Activated T-helper 1 cell treated with anti-CD3 and anti-CD28 coated beads, Interleukin-2, amount 50 U/mL, for 16 hours (primary cell): ENCODE measurements at places on chromosomes 13 and 19.
A peak's percentile ranks its signal among the peaks of the same experiment; 100 is the strongest.

GRCh38 chr19:39926170-39926760, 8.2 kb downstream of the FCGBP start:
- DNase-seq, result no peak

GRCh38 chr19:5631567-5632240, 8.8 kb downstream of the SAFB start:
- DNase-seq, result no peak

GRCh38 chr19:5078182-5078581, 109.3 kb downstream of the KDM4B start:
- no peak for DNase-seq

DNA sequence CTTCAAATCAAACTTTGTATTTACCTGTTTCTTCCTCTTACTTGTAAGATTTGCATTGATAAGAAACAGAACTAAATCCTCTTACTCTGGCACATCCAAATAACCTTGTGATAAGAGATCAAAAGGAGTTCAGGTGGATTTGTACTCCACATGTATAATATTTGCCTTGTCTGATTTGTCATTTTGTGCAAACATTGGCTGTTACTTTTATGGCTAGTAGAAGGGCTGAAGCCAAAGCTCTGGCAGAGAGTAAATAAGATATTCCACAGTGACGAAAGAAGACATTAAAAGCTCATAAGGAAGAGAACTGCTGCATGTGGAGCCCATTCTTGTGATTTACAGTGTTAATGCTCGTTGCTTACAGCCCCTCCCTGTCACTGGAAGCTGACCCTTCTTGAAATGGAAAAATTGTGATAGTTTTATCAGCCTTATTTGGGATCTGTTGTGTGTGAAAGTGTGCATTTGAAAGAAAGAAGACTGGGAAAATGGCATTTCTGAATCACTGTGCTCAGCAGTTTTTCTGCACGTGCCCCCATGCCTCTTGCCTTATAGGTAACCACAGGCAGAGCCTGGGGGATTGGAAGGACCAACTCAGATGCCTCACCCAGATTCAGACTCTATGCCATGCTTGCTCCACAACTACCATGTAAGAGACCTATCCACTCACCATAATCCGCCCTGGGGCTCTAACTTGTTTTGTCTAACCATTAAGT, 68.2 kb downstream of the OXGR1 start:
- no peak for DNase-seq

- no peak for DNase-seq
Observed at GRCh38 chr13:75325711-75326110, 156.3 kb downstream of the TBC1D4 start.

- no peak for DNase-seq
Observed at GRCh38 chr19:49205114-49205513, 47.5 kb downstream of the TRPM4 start.

- no peak for DNase-seq
Observed at GRCh38 chr19:20928371-20928770, 5.3 kb downstream of the ZNF85 start.

DNA sequence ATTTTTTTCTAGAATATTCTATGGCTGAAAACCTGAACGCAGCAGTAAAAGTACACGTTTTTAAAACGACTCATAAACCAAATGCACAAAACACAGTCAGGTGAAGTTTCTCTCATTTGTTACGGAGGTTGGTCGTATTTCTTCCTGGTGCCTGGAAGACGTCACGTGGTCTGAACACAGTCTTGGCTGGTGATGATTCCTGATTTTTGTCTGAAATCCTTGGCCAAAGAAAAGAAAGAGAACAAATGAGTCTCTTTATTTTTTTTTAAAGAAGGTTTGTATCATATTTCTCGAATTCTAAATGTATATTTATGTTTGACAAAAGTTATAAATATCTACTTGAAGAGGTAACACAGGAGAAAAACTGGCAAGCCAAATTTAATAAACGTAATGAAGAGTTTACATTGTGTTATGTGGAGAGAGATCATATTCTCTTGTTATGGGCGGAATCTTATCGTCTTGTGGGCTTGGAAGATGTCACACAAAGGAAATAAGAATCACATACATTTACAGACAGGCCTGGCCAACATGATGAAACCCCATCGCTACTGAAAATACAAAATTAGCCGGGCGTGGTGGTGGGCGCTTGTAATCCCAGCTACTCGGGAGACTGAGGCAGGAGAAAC, 10.0 kb upstream of the PNMA8A start:
- DNase-seq, result no peak

GRCh38 chr13:67298297-67298696, 68.2 kb upstream of the PCDH9 start:
- DNase-seq, result no peak

- DNase-seq, result peak; percentile 92
Observed at GRCh38 chr19:10416380-10417257, 3.7 kb upstream of the PDE4A start.

- no peak for DNase-seq
Observed at GRCh38 chr13:90919153-90919552, 428.3 kb upstream of the MIR17HG start.

DNA sequence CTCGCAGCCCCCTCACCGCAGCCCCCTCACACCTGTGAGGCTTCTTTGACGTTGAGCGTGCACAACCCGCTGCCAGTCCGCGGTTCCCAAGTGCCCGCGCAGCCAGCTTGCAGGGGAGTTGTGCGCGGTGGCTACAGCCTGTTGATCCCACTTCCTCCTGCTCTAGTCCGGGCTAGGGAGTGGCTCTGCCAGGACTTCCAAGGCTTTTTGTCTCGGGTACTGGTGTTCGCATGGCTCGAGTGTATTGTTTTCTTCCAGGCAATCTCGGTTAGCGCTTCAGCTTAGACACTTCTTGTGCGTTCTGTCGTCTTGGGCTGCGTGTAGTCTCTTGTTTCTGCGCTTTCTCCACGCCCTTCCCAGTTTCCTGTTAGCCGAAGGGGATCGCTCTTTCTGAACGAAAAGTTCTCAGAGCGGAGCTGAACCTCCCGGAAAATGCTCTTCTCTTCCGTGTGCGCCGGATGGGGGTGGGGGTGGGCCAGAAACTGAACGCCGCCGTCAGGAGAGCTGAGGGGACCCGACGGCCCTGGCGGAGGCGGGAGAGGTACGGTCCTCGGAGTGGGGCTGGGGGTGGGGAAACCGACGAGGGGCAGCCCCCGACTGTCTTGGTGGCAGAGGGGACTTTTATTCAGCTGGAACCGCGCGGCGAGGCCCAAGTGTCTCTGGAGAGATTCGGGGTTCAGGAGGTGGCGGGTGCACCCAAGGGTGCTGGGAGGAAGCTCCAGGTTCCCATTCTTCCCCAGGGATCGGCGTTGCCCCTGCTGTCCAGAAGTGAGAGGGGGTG, 697 bp upstream of the DGKH start:
- no peak for DNase-seq

DNA sequence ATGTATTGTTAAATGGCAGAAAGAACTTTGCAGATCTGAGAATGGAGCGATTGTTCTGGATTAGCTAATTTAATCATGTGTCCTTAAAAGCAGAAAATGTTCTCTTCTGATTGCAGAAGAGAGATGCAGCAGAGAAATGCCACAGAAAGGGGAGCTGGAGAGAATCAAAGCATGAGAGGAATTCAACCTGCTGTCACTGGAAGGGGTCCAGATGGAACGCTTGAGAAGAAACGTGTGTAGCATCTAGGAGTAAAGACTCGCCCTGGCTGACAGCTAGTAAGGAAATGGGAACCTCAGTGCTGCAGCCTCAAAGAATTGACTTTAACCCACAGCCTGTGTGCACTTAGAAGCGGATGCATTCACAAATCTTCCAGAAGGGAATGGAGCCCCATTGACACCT, 502.8 kb downstream of the KLF12 start:
- no peak for DNase-seq

DNA sequence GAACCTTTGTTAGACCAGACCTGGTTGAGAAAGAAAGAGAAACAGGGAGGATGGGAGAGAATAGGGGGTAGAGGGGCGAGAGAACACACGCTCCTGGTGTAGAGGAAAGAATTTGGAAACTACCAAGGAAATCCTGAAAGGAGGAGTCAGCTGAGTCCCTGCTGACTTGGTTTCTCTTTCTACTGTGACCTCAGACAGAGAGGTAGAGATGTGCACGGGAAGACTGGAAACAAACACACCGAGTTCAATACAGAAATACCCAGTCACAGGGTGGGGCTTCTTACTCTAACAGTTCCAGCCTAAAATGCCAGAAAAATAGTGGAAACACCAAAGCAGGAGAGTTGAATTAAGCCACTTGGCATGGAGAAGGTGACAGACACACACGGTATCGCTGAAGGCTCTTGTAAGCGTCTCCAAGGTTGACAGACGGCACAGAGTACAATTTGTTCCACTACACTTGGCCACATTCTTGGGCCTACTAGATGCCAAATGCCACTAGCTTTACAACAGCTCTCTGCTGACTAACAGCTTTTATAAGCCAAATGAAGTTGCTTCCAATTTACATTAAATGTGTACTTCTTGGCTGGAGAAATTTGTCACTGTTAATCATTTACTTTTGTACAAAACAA, 28.1 kb downstream of the LATS2 start:
- DNase-seq, result no peak

DNA sequence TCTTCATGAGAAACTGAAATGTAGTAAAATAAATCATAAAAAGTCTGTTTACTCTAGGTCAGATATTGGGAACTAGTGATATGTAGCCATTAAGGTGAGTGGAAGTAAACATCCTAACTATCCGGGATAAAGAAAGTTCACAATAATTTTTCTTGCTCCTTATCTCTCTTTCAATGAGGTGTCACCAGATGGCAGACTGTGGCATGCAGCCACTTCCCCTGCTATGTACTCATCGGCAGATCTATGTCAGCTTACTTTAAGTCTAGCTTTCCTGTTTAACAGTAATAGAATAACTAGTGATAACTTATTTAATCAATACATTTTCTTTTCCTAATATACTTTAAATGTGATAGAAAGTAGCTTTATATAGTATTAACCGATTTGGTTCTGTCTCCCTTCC, 181.9 kb downstream of the NDFIP2 start:
- DNase-seq, result no peak

GRCh38 chr19:291006-291521, at the start of gene PLPP2:
TSS of gene PLPP2 (minus strand) at chr19:291403. CDS start at chr19:291336, 67 bp downstream.
- DNase-seq, result no peak

DNA sequence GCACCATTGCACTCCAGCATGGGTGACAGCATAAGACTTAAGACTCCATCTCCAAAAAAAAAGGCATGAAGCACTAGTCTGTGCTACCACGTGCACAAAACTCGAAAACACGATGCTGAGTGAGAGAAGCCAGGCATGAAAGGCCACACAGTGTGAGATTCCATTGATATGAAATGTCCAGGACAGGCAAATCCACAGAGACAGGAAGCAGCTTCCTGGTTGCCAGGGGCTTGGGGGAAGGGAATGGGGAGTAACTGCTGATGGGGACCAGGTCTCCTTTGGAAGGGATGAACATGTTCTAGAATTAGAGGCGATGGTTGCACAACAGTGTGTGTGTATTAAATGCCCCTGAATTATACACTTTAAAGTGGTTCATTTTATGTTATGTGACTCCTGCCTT, 15.9 kb upstream of the JUND start:
- no peak for DNase-seq

DNA sequence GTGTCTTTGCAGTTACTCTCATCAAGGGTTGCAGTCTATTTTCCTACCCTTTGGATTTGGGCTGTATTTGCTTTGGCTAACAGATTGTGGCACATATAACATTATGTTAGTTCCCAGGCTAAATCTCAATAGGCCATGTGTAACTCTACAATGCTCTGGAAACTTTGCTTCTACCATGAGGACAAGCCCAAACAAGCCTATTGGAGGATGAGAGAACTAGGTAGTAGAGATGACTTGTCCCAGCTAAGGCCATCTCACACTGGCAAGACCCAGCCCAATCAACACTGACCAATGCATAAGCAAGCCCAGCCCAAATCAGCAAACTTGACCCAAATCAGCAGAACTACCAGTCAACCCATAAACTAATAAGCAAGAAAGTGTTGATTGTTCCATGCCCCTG, 311.8 kb downstream of the NDFIP2 start:
- no peak for DNase-seq

DNA sequence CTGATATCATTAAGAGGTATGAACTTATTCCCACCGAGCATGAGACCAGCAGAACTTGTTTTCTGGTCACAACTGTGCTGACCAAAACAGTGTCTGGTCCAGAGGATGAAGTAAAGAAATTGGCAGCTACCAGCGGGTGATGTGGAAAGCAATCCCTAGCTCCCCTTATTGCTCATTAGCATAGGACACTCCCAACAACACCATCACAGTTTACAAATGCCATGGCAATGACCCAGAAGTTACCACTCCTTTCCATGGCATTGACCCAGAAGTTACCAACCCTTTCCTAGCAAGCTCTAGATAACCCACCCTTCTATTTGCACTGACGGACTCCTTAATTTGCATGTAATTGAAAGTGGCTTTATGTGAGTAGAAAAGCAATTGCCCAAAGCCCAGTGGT, 1856.1 kb downstream of the OLFM4 start:
- no peak for DNase-seq

DNA sequence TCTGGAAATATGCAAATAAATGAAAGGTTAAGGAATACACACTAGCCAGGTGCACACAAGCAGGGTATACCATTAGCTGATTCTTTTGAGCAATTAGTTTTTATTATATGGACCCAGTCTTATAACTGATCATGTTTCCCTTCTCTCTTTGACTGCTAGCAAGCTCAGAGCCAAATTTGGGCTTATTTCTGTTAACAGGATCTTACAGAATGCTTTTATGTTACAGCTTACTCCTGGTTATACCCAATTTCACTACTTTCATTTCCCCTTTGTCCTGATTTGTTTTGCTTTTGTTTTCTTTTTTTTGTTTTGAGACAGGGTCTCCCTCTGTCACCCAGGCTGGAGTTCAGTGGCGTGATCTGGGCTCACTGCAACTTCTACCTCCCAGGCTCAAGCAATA, 12.9 kb upstream of the TPT1 start:
- DNase-seq, result no peak

- DNase-seq, result no peak
Observed at GRCh38 chr19:45881909-45882528, 3.9 kb downstream of the IRF2BP1 start.

- no peak for DNase-seq
Observed at GRCh38 chr13:109778102-109778542, 8.3 kb downstream of the IRS2 start.
